ENCODE measurements at places on chromosomes 1 and 21. TPM values are rescaled to one million over a fixed set of nuclear protein-coding genes. Genes with fewer than 3 reads are reported as not detected.

GRCh38 chr1:6962996-6963911 lies 178.0 kb downstream of the CAMTA1 start:
- no peak overlapping the region for H3K4me3 ChIP-seq
- DNase-seq: peak; percentile 80
- no peaks in the 10 kb centered on the region for H3K36me3 ChIP-seq
- no peak overlapping the region for H3K27ac ChIP-seq
- no peaks in the 10 kb centered on the region for H3K27me3 ChIP-seq

DNA sequence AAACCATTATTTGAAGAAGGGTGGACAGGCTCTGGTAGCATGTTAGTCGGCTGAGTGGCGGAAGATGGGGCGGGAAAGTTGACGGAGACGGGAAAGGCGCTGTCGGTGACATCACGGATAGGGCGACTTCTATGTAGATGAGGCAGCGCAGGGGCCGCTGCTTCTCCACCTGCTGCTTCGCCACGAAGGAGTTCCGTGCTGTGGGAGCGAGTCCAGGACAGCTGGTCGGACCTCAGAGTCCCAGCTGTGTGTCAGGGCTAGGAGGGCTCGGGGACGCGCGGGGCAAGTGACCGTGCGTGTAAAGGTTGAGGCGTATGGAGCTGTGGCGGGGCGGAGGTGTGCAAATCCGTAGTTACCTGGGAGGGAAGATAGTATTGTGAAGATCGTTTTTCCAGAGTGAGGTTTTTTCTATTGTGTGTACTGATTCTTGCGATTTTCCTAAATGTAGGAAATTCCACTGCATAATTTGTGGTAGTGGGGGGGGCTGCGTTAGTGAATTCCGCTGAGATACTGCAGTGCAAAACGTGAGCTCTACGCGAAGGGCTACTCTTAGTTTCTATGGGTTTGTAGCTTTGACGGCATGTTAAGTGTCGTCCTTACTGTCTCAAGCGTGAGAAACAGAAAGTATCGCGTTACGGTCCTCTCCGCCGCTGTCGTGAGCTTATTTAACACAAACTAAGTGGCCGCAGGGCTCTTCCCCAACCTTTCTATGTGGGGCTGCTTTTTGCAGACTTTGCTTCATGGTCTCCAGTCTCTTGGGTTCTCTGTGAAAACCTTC lies 111.2 kb upstream of the NBPF11 start:
- H3K4me1 ChIP-seq: no peaks in the 10 kb centered on the region
- no peak overlapping the region for H3K27ac ChIP-seq
- H3K27me3 ChIP-seq: no peaks in the 10 kb centered on the region
- H3K36me3 ChIP-seq: no peaks in the 10 kb centered on the region

GRCh38 chr1:162951553-162952315 lies 90.8 kb upstream of the CCDC190 start:
- no peak overlapping the region for H3K4me3 ChIP-seq
- no peak for DNase-seq
- no peak overlapping the region for H3K27ac ChIP-seq
- H3K4me1 ChIP-seq: no peaks in the 10 kb centered on the region
- no peaks in the 10 kb centered on the region for H3K36me3 ChIP-seq

GRCh38 chr1:186234976-186235686 lies 139.9 kb downstream of the TPR start:
- no peak overlapping the region for H3K27ac ChIP-seq
- no peak overlapping the region for H3K4me3 ChIP-seq

DNA sequence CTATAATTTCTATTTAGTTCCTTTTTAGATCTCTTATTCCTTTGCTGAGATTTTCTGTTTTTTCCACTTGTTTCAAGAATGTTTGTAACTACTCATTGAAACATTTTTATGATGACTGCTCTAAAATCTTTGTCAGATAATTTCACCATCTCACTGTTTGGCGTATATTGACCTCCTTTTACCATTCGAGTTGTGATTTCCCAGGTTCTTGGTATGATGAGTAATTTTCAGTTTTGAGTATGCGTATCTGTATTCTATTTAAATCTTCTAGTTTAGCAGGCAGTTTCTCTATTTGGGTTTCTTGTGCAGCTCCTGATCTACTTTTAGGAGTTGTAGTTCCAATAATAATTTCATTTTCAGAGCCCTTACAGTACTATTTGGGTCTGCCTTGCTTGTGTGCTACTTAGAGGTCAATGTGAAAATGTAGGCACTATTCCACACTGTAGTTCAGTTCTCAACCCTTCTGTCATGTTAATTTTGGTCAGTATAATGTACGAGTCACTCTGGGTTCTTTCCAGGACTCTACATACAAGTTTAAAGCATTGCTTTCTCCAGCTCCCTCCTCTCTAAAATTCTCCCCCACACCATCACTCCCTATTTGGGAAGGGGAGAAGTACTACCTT lies 115.5 kb downstream of the ACBD6 start:
- H3K27ac ChIP-seq: no peak overlapping the region
- DNase-seq: no peak
- no peaks in the 10 kb centered on the region for H3K36me3 ChIP-seq
- H3K4me1 ChIP-seq: no peaks in the 10 kb centered on the region

DNA sequence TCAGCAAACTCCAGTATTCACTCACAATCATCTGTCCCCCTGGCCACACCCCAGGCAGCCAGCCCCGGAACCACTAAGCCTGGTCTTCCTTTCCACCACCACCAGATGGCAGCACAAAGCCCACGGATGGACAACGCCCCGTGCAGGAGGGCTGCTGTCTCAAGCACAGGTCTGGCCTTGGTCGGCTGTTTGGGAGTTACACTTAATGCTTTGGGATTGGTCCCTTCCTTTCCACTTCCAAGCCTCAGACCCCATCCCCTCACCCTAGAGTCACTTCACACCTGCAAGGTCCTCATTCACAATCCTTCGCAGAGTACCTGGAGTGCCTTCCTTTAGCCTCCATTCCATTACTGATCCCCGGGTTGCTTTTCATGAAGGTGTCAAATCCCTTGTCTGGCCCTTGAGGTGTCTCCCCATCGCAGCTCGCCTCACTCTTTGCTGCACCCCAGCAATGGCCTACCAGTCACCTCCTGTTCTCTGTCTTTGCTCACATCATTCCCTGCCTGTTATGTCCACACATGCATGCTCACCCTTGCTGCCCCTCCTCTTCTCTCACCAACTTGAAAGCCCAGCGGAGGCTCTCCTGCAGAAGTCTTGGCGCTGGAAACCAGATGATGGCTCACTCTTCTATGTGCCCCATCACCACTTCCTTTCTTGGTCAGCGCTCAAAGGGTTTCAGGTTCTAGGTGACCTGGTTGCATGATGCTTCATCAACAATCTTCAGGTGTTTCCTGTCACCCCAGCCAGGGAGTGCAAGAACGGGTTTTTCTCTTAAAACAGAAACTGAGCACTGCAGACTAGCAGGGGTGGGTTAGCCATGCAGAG lies 24.9 kb upstream of the KCNA2 start:
- H3K4me1 ChIP-seq: no peaks in the 10 kb centered on the region
- peak; percentile 77 for DNase-seq
- H3K4me3 ChIP-seq: no peak overlapping the region
- H3K27me3 ChIP-seq: peaks cover 7% of the 10 kb centered on the region

GRCh38 chr1:153968408-153968807 lies 706 bp downstream of the CREB3L4 start:
- no peak overlapping the region for H3K27ac ChIP-seq
- H3K27me3 ChIP-seq: no peaks in the 10 kb centered on the region
- peak; percentile 38 for DNase-seq
- H3K4me3 ChIP-seq: peak overlapping the region; percentile 57

DNA sequence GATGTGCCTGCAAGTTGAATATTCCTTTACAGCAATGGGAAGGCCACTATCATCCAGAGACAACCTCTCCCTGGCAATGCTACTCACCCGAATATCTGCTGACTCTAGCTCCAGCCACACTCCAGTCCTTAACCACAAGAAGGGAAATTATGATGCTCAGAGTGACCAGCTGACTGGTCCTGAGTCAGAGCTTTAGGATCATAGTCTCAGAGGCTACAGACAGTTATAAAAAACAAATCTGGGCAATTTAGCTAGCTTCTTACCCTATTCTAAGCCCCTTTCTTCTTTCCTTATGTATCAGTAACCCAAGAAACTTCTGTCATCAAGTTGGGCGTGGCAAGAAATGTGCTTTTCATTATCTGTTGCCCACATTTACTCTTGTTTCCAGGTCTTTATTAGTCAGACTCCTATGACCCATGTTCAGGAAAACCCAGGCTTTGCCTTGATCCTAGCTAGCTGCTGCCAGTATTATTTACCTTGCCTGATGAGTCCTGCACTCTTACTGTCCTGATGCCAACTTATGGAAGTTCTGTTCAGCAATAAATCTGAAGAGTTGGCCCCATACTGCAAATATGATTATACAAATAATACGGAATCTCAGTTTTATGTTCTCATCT lies 207.0 kb downstream of the TTLL7 start:
- no peak for DNase-seq
- H3K27me3 ChIP-seq: no peaks in the 10 kb centered on the region
- H3K4me3 ChIP-seq: no peak overlapping the region

- no peaks in the 10 kb centered on the region for H3K36me3 ChIP-seq
- DNase-seq: no peak
- H3K27ac ChIP-seq: no peak overlapping the region
- H3K4me1 ChIP-seq: no peaks in the 10 kb centered on the region
Observed at GRCh38 chr1:182200025-182200812, 138.7 kb upstream of the ZNF648 start.

Gene RHOU
- 21.1 TPM for total RNA-seq

Gene MAP10
- total RNA-seq: 7.2 TPM

Gene STPG1
- total RNA-seq: 2.1 TPM

All from adrenal gland (tissue), 19 donors.